NCI-H187 treated with DMSO at 0.1 percent for 48 hours (cell line): ENCODE measurements at places on chromosomes 1 and 21.

- no peak for DNase-seq
These were observed 24.3 kb upstream of the PLEKHG5 start for GRCh38 chr1:6515771-6516170.

- DNase-seq, result no peak
These were observed 139.7 kb downstream of the MAGI3 start for GRCh38 chr1:113530021-113530420.

DNA sequence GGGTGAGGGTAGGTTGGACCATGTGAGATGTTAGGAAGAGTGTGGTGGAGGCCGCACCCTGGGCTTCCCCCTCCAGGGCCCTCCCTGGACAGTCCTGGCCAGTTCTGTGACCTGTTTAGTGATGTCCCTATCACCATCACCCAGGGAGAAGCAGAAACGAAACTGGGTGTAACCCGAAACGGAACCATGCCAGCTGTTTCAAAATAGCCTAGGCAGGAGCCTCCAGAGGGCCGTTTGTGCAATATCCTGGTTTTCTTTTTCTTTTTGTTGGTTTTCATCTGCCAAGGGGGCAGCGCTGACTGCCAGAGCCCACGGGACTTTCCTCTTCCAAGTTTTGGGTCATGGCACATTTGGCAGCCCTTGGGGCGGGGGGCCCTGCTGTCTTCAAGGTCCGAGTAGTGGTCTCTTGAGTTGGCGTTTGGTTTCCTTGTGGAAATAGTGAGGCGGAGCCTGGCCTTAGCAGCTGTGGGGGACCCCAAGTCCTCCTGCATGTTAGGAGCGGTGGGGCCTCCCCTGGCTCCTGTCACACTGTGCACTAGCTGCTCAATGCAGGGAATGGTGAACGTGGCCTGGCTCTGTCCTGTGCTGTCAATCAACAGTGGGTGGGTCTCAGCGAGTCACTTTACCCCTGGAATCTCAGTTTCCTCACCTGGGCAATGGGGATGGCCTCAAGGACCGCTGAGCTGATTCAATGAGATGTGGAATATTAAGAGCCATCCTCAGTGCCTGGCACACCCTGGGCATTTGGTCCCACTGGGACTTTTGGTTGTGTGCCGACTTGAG is 90.7 kb downstream of the ARHGEF10L start:
- no peak for DNase-seq

DNA sequence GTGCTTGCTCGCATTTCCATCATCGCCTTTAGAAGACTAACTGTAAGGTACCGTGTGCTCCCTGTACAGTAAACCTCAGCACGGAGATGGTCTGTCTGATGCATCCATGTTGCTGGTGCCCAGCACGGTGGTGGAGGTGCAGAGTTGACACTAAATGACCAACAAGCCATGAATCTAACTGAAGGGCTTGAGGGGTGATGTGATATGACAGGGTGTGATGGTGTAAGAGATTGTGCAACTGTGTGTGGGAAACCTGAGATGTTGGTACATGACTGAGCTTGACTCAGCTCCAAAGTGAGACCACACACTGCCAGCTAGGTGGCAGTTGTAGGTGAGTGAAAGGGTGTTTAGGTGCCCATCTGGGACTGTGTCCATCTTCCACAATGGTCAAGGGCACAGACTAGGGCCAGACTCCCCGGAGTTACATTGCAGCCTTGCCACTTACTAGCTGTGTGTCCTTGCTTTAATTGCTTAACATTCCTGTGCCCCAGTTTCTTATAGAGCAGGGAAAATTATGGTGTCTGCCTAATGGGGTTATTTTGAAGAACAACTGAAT is 21.4 kb downstream of the SLC2A1 start:
- DNase-seq, result no peak

GRCh38 chr1:246836209-246836966 is 95.4 kb downstream of the AHCTF1 start:
- no peak for DNase-seq

DNA sequence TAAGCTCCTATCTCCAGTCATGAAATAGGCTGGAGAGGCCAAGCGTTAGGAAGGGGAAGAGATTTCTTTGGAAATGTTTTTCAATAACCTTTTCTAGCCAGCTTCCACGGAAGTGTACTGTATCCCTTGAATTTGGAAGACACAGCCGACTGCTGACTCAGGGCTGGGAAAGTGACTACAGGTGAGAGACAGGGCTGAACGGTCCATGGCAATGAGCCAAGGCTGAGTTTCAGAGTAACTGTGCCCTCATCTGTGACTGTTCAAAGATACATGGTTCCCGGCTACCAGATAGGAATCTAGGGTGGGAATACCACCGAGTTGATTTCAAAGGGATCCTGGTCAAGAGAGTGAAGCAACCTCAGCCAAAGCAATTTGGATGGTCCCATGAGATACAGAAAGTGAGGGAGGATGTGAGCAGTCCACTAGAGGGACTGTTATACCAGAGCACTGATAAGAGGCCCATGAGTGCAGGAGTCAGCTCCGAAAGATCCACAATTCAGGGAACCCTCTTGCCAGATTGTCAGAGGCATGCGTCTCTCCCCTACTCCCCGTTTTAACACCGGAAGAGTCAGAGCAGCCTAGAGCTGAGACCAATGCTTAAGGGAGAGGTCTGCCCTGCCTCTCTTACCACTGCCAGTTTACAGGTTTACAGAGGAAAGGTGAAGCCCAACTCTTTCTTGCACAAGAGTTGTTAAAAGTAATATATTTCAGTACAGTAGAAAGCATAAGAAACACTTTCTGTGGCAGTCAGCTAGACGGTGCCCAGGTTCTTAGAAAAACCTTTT is 3.2 kb upstream of the KRTAP19-8 start:
- DNase-seq, result no peak

- DNase-seq, result no peak
These were observed 55.2 kb upstream of the TARBP1 start for GRCh38 chr1:234533975-234534876.

DNA sequence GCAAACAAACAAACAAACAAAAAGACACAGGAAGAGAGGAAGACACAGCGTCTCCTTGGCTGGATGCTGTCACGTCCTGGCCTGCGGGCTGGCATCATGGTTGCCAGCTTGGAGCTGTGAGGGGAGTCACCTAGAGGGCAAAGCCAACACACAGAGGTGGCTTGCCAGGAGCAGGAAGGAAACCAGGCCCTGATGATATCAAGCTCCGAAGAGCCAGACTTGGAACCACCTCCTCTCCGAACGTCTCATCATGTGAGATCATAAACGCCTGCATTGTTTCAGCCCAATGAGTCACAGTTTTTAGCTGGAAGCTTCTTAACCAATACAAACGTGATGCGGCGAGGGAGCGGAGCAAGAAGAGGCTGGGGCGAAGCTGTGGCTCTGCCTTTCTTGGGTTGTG is 8.7 kb downstream of the PLA2G2D start:
- DNase-seq, result no peak

- peak; percentile 63 for DNase-seq
These were observed 290.0 kb downstream of the S1PR1 start for GRCh38 chr1:101526813-101527212.

- no peak for DNase-seq
These were observed 15.5 kb downstream of the MEAF6 start for GRCh38 chr1:37498872-37499617.

DNA sequence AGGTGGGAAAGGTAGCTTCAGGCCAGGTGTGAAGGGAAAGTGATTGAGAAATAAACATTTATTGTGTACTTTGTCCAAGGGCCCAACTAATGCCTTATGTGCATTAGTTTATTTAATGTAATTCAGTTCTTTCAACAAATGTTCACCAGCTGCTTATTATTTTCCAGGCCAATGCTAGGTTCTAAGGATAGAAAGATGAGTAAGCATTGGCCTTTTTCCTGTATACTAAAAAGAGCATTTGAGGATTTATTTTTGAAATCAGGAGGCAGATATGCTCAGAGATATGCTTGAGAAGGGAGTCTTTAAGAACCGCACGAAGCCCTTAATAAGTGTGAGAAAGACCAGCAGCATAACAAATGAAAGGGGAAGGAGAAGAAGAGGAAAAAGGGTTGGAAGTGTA is 32.0 kb downstream of the CLCA1 start:
- DNase-seq, result no peak

GRCh38 chr1:10415211-10415930 is 14.9 kb upstream of the CENPS start:
- DNase-seq, result no peak

DNA sequence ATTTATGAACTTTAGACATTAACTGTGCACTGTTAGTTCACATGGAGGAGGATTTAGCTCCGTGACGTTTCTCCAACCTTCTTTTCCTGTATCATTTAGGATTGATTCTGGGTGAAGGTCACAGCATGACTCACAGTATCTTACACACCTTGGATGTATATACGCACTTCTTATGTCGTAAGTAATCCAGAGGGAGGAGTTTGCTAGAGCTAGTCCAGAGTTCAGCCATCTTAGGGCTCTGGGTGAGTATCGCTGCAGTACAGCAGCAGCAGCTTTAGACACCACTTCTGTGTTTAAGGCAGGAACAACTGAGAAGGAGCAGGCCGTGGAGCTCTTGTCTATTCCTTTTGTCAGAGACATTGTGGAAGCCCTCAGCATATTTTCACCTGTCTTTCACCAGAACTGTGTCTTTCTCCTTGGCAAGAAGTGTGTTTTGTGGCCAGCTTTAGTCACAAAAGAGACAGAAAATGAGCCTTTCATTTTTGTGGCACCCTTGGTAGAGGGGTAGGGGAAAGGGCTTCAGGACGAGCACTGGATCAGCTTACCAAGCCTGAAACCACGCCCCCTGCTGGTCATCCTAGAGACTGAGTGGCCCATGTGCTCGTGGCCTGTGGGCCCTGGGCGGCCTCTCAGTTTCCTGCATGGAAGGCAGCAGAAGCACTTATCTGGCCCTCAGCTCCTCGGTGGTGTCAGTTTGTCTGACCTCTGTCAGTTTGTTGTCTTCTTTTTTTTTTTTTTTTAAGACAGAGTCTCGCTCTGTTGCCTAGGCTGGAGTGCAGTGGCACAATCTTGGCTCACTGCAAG is 64.0 kb downstream of the ADARB1 start:
- no peak for DNase-seq

- no peak for DNase-seq
These were observed 874.2 kb upstream of the ADGRL2 start for GRCh38 chr1:80926531-80926930.

DNA sequence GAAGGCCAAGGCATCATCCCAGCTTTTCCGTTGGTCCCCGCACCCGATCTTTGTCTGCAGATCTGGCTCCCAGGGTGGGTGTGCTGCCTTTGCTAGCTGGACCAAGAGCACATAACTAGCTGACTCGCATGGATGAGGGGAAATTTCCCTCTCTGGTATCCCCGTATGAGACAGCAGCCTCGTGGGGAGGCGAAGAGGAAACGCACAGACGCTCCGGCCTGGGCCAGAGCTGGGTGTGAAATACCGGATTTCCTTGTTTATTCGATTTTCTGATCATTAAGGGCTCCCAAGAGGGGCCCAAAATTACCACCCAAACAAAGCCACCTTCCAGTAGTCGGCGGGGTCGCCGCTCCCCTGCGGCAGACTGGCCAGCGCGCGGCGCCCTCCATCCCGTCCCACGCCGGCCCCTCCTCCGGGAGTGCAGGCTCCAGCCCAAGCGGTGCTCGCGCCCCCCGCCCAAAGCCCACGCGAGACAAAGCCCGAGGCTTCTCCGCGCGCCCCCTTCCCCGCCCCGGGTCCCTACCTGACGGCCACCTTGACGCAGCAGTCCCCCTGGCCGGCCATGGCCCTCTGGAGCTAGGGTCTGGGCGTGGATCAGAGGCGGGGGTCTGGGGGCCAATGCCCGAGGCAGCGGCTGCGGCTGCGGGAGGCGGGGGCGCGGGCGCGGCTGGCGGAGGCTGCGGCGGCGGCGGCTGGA is 546 bp downstream of the KIF21B start:
- no peak for DNase-seq

GRCh38 chr21:15079269-15079668 is 14.5 kb upstream of the NRIP1 start:
- no peak for DNase-seq

DNA sequence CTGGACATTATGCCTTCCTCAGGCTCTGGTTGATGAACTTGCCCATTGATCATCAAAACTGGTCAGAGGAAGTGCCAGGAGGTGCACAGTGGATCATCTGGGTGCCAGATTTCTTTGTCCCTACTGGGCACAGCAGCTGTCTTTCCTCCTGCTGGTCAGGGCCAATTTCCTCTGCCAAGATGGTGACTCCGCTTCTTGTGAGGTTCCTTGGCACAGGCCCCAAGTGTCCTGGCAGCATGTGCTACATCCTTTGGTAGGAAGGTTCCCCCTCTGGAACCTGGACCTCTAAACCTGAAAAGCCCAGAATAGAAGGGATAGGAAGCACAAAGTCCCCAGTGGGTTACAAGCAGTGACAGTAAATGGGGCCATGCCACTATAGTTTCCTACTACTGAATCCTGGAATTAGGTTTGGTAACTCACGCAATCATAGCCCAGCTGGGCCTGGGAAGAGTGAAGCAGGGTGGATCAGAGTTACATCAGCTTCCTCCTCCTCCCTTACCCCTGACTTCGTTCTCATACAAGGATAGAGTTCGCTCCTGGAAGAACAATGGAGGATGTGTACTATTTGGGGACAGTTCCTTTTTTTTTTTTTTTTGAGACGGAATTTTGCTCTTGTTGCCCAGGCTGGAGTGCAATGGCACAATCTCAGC is 147.1 kb downstream of the CNIH3 start:
- DNase-seq, result no peak

- DNase-seq, result no peak
These were observed 43.4 kb downstream of the AHDC1 start for GRCh38 chr1:27560268-27561123.

DNA sequence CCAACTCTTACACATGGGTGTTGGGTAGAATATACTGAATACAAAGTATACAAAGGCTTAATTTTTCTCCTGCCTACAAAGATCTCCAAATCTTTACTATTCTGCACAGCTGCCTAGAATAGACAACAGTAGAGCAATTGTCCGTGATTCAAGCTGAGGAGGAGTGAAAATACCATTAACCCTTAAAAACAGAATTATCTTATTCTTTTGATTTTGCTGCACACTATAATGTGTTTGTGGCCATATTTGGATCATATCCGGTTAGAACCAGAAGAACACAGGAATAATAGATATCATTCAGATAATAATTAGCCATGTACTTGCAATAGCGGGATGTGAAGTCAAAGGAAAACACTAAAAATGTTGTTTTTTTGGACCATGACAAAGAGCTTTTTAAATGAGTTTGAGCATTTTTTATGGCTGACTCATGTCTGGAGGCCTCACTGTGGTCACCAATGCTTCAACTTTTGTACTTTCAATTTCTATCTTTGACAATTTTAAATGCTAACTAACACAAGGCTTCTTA is 197.6 kb upstream of the FOXD3 start:
- no peak for DNase-seq

DNA sequence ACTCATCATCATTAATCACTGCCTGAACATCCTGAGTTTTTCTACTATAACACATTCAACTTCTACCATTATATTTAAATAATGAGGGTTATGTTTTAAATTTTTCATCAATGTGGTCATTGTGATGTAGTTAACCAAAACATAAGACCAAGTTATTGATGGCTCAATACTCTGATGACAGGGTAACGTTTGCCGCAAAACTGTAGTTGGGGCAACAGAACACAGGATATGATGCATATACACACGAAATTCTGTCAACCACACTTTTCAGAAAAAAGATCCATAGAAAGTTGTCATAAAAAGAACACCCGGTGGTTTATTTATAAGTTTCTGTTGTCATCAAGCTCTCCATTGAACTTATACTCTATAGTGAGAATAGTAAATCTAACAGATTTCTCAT is 121.7 kb upstream of the COL11A1 start:
- DNase-seq, result no peak
